Cardiac muscle cell (in vitro differentiated cells and primary cell): ENCODE measurements at places on chromosomes 2 and 18. TPM values are rescaled to one million over a fixed set of nuclear protein-coding genes. Genes with fewer than 3 reads are reported as not detected.

DNA sequence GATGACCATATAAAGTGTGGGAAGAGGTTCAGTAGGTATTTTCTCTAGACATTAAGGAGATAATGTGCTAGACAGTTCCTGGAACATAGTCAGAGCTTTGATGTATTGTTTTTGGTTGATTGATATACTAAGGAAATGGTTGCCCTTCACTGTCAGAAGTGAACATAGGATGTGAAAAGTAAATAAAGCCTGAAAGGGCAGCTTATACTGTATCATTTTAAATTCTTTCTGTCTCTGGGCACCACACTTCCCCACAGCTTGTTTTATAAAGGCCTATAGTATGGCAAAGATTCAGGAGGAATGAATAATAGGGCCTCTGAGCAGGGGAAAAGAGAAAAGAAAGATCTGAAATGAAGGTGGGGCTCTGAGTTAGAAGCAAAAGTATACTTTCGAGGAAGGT is 72.7 kb upstream of the ITPRID2 start:
- H3K27ac ChIP-seq, result no peak overlapping the region
- H3K4me1 ChIP-seq, result peaks cover 4% of the 10 kb centered on the region
- no peaks in the 10 kb centered on the region for H3K36me3 ChIP-seq
- no peak overlapping the region for H3K4me3 ChIP-seq

ACKR3 gene
- total RNA-seq, result 2.1 and 2.5 TPM in 2 replicates

TSN gene
- 27.0 and 32.1 TPM in 2 replicates for total RNA-seq

SCN1A gene
- total RNA-seq, result under 0.01 and 0.07 TPM in 2 replicates

DNA sequence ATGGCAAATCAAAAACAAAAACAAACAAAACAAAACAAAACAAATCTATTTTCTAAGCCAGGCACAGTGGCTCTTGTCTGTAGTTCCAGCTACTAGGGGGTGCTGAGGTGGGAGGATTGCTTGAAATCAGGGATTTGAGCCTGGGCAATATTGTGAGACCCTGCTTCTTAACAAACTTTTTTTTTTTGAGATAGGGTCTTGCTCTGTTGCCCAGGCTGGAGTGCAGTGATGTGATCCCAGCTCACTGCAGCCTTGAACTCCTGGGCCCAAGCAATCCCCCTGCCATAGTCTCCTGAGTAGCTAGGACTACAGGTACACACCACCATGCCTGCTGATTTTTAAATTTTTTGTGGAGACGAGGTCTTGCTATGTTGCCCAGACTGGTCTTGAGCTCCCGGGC is 6.2 kb downstream of the HPCAL1 start:
- no peaks in the 10 kb centered on the region for H3K4me1 ChIP-seq
- no peak for DNase-seq
- no peak overlapping the region for H3K4me3 ChIP-seq
- peaks cover 37% of the 10 kb centered on the region for H3K27me3 ChIP-seq
